ENCODE measurements at places on chromosomes 12 and 14. TPM values are rescaled to one million over a fixed set of nuclear protein-coding genes. Genes with fewer than 3 reads are reported as not detected.

DNA sequence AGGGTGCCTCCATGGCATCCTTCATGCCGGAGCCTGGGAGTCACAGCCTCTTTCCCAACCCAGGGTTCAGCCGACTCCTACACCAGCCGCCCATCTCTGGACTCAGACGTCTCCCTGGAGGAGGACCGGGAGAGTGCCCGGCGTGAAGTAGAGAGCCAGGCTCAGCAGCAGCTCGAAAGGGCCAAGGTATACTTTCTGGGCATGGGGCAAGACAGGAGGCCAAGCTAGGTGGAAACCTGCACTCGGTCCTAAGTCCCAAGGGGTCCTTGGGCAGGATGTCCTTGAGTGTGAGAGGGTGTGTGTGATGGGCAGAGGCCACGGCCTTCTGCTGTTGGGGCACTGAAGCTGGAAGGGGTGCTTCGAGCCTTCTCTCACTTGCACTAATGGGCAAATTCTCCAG lies 5.0 kb downstream of the CACNB3 start:
- peaks cover 33% of the 10 kb centered on the region for H3K36me3 ChIP-seq
- no peak overlapping the region for H3K27ac ChIP-seq
- H3K27me3 ChIP-seq, result no peaks in the 10 kb centered on the region
- no peak overlapping the region for H3K4me3 ChIP-seq
- DNase-seq, result no peak

GRCh38 chr14:23951590-23952201 lies 1.9 kb upstream of the DHRS4 start:
- H3K27ac ChIP-seq, result no peak overlapping the region
- peaks cover 6% of the 10 kb centered on the region for H3K36me3 ChIP-seq
- H3K27me3 ChIP-seq, result no peaks in the 10 kb centered on the region

- H3K4me1 ChIP-seq, result peaks cover 3% of the 10 kb centered on the region
- H3K36me3 ChIP-seq, result peaks cover 51% of the 10 kb centered on the region
Measured at GRCh38 chr14:39160494-39160893, 9.6 kb downstream of the TRAPPC6B start.

- H3K4me3 ChIP-seq, result no peak overlapping the region
- no peaks in the 10 kb centered on the region for H3K36me3 ChIP-seq
- H3K4me1 ChIP-seq, result peaks cover 41% of the 10 kb centered on the region
- no peaks in the 10 kb centered on the region for H3K27me3 ChIP-seq
- no peak overlapping the region for H3K27ac ChIP-seq
- DNase-seq, result no peak
Measured at GRCh38 chr12:22272335-22273151, 62.0 kb downstream of the ST8SIA1 start.

IL22 gene
- not detected for total RNA-seq

Measured in suprapubic skin (tissue), 4 donors.